ENCODE measurements at places on chromosomes 1 and 21.

DNA sequence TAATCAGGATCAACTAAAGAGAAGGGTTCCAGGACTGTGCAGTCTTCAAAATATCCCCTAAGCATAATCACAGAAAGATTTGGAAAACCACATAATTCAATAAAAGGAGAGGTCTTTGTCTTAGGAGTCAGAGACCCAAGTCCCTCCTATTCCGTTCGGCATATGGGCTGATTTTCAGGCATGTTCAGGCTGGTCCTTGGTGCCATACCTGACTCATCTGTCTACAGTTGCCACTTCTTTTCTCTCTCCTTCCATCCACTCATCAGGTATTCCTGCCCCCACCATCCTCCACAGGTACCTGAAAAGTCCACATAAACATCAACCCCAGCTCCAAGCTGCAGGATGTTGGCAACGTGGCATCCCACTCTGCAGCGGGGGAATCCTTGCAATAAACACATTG is 29.7 kb upstream of the RPL11 start:
- DNase-seq = no peak

GRCh38 chr21:45499201-45499750 is 43.0 kb downstream of the SLC19A1 start:
- no peak for DNase-seq

GRCh38 chr1:27416387-27417111 is 24.1 kb downstream of the GPR3 start:
- peak; percentile 25 for DNase-seq

GRCh38 chr1:235054936-235055335 is 73.7 kb downstream of the TOMM20 start:
- no peak for DNase-seq

GRCh38 chr1:212628813-212629415 is 20.4 kb downstream of the ATF3 start:
- DNase-seq = no peak

- DNase-seq = no peak
Measured at GRCh38 chr1:183635099-183635605, 431 bp downstream of the ARPC5 start.

GRCh38 chr1:1090424-1091343 is 16.6 kb upstream of the RNF223 start:
- DNase-seq = no peak

DNA sequence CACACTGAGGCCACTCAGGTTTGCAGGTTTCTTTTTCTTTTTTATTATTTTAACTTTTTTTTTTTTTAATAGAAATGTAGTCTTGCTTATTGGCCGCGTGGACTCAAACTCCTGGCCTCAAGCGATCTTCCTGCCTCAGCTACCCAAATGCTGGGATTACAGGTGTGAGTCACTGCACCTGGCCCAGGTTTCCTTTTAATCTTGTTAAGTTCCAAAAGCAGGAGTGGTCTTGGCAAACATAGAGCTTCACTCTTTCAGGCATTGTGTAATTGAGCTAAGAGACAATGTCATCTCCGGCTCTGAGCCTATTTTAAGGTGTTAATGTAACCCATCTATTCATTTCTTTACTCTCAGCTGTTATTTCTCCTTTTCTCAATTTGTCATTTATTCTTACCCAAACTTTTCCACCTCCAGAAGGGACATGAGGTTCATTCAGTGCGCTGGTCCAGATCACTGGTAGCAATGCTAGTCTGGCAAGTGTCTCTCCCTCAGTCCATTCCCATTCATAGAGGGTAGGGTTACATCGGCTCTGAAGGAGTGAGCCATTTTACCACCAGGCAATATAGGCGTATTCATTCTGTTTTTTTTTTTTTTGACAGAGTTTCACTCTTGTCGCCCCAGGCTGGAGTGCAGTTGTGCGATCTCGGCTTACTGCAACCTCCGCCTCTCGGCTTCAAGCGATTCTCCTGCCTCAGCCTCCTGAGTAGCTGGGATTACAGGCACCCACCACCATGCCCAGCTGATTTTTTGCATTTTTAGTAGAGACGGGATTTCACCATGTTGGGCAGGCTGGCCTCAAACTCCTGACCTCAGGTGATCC is 11.3 kb upstream of the MFSD2A start:
- no peak for DNase-seq

- DNase-seq = no peak
Measured at GRCh38 chr1:218025454-218025853, 259.6 kb upstream of the RRP15 start.

- DNase-seq = no peak
Measured at GRCh38 chr21:40335704-40336103, 468.5 kb downstream of the PCP4 start.

DNA sequence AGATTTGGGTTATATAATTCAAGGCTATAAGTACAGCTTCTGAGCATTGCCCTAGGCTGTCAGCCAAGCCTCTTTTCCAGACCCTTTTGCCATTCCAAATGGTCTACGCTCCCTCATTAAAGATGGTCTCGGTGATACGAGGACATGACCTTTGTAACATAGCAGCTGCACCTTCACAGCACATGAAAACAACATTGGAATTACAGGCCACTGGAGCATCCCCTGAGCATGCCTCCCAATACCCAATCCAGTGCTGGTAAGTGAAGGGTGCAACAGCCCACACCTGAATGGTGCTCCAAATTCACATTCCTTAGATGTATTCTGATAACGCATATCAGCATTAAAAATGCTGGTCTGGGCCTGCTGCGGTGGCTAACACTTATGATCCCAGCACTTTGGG is 20.1 kb upstream of the PTPRF start:
- DNase-seq = no peak
